ENCODE measurements at places on chromosomes 1 and 21.
A peak's percentile ranks its signal among the peaks of the same experiment; 100 is the strongest.

DNA sequence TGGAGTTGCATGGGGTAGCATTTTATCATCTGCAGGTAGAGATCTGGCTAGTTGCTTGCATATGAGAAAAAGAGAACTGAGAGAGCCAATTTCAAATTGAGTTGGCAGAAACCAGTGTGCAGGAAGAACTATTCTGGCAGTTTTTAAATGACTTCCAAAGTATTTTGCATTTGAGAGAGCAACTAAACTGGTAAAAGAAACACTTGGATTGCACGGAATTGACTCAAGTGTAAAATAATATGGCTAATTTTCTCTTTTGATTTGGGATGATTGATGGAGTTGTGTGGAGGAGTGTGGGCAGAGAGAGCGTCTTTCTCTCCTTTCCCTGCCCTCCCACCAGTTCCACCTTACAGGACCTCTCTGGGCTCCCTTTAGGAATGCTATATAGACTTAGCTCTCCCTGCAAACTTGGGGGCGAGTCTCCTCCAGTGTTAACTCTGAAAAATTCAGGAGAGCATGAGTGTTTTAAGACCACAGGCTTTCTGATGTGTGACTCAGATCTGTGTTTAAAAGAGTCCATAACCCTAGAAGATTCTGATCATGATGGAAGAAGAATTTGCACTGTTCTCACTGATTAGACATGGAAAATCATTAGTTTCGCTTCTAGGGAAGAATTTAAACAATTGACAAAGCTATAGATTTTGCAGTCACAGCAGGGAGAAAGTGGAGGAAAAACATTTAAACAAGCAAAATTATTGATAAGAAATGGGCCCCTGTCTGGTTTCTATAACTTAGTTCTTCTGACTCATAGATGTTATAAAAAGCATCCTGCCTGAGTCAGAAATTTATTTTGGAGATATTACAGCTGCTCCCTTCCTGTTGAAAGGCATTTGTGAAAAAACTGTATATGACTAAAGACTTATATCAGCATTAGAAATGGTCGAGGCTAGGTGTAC, 24.9 kb upstream of the CTBS start:
- DNase-seq, result no peak

DNA sequence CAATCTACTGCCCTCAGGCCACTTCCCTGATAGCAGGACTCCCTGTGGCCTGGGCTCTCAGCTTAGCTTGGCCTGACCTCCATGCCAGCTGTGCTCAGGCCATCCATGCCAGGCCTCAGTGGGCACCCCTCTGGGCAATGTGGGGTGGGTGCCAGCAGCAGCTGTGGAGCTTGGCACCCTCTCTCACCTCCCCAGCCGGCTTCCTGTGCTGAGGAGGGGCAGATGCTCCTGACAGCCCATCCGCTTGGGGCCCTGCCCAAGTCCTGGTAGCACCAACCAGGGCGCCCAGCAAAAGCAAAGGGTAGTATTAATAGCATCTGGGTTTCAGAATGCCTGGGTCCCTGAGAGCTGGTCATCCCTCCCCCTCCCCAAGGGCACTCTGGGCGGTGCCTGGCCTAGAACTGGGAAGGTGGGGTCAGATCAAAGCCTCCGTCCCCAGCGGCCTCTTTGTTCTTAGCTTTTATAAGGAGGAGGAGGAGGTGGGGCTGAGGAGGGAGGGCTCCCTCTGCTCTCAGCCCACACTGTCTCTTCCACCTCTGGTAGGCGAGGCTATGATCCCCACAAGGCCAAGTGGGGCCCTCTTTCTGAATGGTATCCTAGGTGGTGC, 6.1 kb downstream of the EFNA4 start:
- DNase-seq, result no peak

GRCh38 chr21:36608041-36608896, 90.6 kb upstream of the SIM2 start:
- no peak for DNase-seq

DNA sequence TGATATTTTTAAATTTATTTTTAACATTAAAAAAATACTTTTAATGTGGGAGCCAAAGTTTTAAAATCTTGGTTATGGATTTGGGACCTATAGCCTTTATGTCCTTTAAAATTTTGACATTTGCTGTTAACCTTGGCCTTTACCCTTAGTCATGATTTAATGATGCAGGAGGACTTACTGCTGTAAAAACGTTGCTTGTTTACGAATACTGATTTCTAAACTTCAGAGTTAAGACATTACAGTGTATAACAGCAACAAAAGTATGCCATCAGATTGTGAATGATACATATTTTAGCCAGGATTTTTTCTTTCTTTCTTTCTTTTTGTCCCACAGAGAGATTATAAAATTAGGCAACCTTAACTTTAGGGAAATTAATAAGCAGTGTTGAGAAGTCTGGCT, 8.9 kb downstream of the RBM15 start:
- DNase-seq, result no peak

DNA sequence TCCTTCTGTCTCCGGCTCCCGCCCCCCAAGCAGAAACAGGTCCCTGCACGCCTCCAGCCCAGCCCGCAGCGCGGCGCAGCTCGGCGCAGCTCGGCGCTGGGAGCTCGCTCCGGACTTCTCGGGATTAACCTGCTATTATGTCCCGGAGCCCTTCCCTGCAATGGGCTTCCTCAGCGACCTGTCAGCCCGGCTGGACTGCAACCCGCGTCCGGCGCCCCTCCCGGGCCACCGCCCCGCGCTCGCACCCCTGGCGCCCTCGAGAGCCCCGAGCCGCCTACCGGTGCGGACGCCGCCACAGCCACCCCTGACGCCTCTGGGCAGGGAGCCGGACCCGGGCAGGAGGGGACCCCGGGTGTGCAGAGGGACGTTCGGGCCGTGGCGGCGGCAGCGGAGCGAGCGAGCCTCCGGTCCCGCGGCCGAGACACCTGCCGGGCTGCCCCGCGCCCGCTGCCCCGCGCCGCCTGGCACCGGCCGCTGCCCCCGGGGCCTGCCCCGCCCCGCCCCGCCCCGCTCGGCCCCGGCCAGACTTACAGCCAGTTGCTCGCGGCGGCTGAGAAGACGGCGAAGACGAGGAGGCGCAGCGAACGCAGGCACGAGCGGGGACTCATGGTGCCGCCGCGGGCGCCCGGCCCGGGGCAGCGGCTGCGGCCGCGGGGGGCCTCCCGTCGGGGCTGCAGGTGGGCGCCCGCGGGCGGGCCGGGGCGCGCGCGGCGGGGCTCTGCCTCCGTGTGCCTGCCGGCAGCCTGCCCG, 407 bp downstream of the WNT4 start:
- DNase-seq, result peak; percentile 14

DNA sequence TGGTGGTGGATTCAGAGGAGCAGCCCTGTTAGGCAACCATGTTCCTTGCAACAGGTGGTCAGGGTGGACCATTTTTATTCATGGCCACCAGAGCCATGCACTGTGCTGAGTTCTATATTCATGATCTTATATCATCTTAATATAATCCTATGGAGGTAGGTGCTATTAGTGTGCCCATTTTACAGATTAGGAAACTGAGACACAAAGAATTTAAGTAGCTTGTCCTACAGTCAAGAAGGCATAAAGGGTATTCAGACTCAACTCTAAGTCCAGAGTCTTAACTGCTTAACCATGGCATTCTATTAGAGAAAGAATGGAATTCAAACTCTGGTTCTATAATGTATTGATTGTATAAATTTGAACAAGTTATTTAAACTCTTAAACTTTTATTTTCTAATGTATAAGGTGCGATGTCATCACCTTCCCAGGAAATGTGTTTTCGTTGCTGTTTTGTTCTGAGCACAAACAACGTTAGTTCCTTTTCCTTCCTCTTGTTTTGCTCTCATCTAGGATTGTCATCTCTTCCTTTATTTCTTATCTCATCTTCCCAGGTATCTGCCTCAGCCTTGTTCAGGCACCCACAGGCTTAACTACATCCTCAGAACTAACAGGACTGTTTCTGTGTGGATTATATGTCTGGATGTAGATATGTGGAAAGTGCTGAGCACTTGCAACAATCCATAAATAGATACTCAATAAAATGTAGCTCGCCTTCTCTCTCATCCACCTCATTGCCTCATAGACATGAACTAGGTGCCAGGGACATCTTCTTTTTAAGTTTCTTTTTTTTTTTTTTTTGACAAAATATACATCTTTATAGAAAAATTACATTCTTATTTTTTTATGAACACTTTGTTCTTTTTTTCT, 207.1 kb downstream of the NFIA start:
- no peak for DNase-seq

DNA sequence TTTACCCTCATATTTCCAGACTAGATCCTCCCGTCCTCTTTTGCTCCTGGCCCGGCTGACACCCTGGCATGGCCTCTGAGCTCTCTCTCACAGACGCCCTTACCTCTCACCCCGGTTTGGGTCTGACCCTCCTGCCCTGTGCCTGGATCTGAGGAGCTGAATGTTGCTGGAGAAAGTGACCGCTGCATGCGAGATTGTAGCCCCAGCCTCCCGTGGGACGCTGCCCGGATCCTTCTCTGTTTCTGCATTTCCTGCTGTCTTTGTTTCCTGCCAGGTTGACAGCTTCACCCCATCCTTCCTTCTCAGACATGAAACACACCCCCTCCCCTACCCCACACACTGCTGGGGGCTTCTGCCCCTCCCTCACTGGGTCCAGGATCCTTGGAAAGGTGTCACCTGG, 9.5 kb downstream of the FAM131C start:
- no peak for DNase-seq

DNA sequence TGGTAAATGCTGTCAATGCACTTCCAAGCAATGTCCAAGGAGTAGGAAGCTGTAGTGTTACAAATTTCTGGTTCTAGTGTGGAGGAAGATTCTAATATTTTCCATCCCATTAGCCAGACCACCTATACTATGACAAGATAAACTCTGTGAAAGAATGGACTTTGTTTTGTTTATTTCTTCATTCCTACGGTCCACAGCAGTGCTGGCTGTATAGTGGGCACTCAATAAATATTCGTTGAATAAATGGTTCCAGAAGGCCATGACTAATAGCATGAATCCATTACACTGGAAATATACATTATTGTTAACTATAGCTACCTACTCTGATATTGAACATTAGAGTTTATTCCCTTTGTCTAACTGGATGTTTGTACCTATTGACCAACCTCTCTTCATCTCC, 8.3 kb upstream of the MYSM1 start:
- no peak for DNase-seq

GRCh38 chr21:41536827-41537103, 28.8 kb upstream of the TMPRSS2 start:
- no peak for DNase-seq

DNA sequence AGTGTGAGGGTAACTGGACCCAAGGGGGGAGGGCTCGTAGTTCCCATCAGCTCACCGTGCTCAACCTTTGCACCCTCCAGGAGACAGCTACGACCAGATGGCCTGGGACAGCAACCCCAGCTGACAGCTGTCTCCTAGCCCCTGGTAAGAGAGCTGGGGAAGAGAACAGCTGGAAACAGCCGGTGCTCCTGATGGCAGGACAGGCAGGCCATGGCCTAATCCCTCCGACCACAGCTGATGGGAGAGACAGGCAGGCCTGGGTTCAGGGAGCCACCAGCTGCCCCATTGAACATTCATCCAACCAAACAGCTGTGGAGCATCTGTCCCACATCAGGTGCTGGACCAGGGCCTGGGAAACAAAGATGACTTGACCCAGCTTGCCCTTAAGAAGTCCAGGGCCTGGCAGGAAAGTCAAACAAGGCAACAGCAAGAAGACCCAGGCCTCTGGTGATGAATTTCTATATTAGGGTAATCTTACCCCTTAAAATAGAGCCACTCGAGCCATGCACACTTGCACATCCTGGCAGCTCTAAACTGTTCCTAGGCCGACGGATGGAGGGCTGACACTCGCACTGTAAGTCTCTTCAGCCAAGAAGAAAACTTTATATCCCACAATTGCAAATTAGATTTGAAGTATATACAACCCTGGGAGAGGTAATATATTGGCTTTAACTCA, 12.2 kb downstream of the OLFML2B start:
- DNase-seq, result no peak

All from stimulated activated naive CD8-positive, alpha-beta T cell treated with anti-CD3 and anti-CD28 coated beads, Interleukin-15, Interleukin-2, amounts not matched to agents 100 U/mL and 50 U/mL, for 24 hours (primary cell).